RPMI8226 (cell line): ENCODE measurements at places on chromosomes 12 and 14.
A peak's percentile ranks its signal among the peaks of the same experiment; 100 is the strongest.

DNA sequence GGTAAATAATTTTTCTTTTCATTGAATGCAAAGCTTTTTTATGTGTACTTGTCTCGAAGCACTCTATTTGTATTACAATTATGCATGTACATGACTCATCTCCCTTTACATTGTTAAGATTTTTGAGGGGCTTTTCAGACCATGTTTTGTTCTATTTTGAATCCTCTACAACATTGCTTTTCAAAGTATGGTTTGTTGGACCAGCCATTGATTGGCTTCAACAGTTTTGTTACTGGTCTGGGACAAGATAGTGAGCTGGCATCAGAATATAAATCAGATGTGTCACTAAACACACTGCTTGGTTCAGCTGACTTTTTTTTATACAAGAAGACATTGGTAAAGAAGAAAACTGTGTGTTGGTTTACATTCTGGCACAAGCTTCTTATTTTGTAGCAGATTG, 122.3 kb downstream of the MON2 start:
- no peak for DNase-seq

DNA sequence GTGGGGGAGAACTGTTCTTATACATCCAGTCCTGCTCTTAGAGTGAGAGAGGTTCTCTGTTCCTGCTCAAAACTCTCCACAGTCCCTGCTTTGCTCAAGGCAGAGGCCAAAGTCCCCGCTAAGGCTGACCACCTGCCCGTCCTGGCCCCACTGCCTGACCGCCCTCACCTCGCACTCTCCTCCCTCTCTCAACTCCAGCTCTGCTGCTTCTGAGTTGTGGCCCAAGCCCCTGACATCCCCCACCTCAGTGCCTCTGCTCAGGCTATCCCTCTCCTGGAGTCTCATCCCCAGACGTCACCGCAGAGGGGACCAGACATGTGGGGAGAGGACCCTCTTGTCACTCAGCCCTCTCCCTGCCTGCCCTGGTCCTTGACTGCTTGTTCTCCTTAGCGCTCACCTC, 110.6 kb downstream of the CALM1 start:
- DNase-seq, result no peak

GRCh38 chr14:59363531-59364226, 101.5 kb downstream of the GPR135 start:
- DNase-seq, result no peak

DNA sequence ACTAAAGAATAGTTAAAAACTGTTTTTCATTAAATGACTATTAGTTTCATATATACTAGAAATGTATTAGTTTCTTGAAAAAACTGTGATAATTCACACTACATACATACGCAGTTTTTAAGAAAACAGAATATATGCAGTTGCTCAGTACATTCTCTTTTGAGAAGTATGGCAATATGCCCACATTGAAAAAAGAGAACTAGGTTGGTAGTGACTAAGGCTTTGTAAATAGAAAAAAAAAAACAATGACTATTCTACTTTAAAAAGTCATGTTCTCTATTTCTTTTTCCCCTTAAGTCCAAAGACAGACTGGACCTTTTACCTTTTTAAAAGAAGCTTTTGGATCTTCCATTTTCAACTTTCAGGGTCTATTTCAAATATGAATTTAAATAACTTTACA, 25.0 kb downstream of the SNX6 start:
- no peak for DNase-seq

GRCh38 chr12:78612190-78612589, 252.4 kb upstream of the SYT1 start:
- no peak for DNase-seq

- no peak for DNase-seq
These were observed 16.8 kb upstream of the RTRAF start for GRCh38 chr14:51972566-51972965.

DNA sequence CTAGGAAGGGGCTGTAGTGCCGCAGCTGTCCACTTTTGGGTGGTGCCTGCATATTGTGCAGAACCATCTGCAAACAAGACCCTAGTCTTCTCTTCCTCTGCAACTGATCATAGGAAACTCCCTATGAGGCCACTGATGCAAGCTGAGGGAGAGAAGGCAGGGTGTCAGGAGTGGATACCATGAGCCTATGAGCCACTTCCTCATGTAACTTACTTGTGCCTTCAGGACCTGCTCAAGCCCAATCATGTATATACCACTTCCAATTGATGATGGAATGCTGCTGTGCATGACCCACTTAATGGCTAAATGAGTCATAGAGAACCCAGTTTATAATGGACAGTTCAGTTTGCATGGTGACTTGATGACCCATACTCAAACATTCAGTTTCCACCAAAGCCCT, 107.9 kb downstream of the ALG10B start:
- no peak for DNase-seq

DNA sequence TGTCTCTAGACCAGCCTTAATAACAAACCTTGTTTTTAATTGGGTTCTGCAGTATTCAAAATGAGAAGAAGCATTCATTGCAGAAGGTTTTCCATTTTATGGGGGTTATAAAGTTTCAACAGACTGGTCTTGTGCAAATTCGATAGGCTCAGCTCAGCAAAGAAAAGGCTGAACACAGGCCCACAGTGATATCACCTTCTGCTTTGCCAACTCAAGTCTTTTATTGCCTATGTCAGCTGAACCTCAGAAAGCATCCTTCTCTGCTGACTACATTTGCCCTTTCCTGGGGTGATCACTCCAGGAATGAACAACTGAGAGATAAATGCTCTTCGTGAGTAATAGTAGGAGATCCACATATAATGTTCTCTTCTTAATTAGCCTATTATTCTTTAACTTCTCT, 134.5 kb upstream of the CCDC175 start:
- DNase-seq, result no peak

DNA sequence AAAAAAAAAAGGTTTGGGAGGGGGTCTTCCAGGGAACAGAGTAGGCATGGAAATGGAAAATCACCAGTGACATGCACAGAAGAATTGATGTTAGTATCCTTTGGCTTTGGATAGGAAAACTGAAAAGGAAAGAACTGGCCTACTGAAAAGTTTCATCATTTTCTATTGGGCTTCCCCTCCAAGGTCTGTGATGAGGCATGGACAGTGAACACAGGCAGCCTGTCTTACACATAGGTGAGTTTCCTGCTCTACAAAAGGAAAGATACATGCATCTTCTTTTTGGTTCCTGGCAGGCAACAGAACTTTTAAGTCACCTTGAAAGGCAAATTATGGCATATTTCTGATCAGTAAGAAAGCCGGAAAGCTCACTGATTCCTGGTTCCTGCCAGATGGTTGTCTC, 5.8 kb downstream of the BMAL2 start:
- no peak for DNase-seq

DNA sequence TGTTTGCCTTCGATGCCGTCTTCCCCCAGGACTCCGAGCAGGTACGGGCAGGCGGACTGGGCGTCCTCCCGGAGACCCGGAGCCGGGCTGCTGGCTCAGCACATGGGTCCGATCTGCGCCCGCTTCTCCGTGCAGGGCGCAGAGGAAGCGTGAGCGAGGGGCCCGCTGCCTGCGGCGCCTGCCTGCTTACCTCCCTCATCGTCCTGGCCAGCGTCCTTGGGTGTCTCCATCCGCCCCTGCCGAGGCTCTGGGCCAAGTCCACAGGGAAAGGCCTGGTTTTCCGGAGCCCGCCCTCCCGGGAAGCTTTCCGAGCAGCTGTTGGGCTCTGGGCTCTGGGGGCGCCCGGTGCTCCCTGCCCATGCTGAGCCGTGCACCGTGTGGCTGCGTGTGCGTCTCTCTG, 33.5 kb downstream of the KIF26A start:
- DNase-seq, result no peak

GRCh38 chr12:107296681-107297089, 203.3 kb upstream of the CRY1 start:
- DNase-seq, result no peak

GRCh38 chr14:60840313-60840712, 105.8 kb downstream of the MNAT1 start:
- no peak for DNase-seq

GRCh38 chr14:60561845-60562746, 53.1 kb downstream of the SIX6 start:
- DNase-seq, result peak; percentile 52

- DNase-seq, result peak; percentile 38
These were observed 33.1 kb upstream of the PTPRO start for GRCh38 chr12:15289192-15289591.

GRCh38 chr14:52741865-52742264, 11.9 kb downstream of the STYX start:
- no peak for DNase-seq

DNA sequence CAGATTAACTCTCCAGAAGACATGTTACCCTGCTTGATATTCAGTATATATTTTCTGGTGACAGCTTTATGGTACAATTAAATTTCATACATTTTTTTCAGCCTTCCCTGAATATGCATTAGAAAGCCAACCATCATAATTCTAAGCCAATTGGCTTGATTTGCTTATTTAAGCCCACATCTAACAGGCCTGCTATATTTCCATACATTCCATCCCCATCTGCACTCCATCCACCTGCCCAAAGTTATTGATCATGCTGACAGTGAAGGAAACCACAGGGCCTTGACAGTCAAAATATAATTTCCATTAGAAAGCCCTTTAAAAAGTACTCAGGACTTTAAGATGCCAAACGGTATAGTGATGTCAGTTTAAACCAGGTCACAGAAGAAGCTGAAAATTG, 164.3 kb downstream of the GXYLT1 start:
- no peak for DNase-seq

DNA sequence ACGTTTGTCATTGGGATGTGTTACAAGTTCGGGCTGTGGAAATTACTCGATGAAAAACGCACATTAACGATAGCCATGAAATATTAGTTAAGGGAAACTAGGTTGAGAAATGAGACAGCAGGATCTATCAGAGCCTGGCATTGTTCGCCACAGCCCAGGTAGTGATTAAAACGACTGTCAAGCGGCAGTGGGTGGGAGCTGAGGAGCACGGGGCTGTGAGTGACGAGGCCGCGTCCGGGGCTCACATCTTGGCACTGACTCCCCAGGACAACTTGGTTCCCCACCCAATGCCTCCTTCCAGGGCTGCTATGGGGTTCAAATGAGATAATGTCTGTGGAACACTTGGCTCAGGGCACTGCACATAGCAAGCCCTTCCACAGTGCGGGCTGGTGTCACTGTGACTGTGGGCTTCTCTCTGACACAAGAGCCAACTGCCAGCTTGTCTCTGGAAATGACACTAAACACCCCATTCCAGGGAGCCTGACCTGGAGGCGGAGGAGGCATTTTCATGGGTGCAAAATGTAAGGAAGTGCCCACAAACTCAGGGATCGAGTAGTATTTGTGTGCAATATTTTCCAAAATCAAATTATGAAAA, 19.3 kb downstream of the MMAB start:
- DNase-seq, result no peak

DNA sequence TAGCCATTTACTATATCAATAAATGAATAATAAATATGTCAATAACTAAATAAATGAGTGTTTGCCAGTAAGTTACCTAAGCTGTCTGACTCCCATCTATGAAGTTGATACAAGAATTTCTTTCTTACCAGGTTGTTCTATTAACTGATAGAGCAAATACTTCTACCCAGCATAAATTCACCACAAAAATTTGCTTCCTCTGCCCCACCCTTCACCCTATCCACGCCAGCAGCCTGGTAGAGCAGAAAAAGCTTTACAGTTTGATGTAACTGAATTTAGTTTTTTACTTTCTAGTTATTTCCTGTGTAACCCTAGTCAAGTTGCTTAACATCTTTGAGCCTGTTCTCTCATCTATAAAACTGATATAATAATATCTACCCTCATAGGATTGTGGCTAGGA, 94.9 kb upstream of the SLC16A7 start:
- no peak for DNase-seq

DNA sequence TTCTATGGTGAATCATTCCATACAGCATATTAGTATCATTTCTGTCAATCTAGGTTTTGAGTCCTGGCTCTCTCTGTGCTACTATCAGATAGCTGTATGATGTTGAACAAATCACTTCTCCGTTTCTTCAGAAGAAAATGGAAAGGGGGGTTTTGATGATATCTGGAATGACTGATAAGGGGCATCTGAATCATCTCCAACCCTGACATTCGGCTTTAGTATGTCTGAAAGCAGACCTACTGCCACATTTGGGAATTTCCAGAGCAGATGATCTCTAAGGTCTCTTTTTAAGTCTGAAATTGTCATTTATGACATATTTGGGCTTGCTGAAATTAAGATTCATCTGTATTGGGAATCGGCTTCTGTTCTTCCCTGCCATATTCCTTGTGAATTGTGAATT, 10.1 kb downstream of the MLF2 start:
- no peak for DNase-seq

GRCh38 chr14:88322504-88323085, 474 bp downstream of the KCNK10 start:
- no peak for DNase-seq

DNA sequence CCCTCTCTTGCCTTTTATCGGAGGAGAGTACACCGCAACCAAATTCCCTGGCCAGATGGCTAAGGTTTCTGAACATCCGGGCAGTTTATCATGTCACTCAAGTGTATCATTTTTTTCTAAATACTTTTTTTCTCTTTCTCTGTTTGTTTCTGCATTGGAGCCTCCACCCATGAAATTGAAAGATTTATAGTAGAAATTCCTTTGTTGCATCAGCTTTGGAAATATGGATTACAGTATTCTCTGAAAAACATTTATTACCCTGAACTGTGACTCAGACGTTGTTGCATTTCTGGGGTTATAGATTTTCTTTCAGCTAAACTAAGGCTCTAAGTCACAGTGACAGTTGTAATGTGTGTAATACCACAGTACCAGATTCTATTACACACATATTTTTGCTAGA, 187.0 kb downstream of the SPTSSA start:
- no peak for DNase-seq

- no peak for DNase-seq
These were observed 7.7 kb upstream of the MMP19 start for GRCh38 chr12:55850401-55850800.

GRCh38 chr14:105472486-105472991, 2.1 kb upstream of the CRIP2 start:
- DNase-seq, result no peak

DNA sequence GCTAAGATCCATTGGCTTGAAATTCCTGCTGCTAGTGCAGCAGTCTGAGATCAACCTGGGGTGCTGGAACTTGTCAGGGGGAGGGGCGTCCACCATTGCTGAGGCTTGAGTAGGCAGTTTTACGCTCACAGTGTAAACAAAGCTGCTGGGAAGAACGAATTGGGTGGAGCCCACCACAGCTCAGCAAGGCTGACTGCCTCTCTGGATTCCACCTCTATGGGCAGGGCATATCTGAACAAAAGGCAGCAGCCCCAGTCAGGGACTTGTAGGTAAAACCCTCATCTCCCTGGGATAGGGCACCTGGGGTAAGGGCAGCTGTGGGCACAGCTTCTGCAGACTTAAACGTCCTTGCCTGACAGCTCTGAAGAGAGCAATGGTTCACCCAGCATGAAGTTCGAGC, 191.7 kb downstream of the ALG10B start:
- DNase-seq, result no peak

- no peak for DNase-seq
These were observed 8.6 kb downstream of the RAN start for GRCh38 chr12:130880411-130880885.
